ENCODE measurements at places on chromosomes 3 and 15.

DNA sequence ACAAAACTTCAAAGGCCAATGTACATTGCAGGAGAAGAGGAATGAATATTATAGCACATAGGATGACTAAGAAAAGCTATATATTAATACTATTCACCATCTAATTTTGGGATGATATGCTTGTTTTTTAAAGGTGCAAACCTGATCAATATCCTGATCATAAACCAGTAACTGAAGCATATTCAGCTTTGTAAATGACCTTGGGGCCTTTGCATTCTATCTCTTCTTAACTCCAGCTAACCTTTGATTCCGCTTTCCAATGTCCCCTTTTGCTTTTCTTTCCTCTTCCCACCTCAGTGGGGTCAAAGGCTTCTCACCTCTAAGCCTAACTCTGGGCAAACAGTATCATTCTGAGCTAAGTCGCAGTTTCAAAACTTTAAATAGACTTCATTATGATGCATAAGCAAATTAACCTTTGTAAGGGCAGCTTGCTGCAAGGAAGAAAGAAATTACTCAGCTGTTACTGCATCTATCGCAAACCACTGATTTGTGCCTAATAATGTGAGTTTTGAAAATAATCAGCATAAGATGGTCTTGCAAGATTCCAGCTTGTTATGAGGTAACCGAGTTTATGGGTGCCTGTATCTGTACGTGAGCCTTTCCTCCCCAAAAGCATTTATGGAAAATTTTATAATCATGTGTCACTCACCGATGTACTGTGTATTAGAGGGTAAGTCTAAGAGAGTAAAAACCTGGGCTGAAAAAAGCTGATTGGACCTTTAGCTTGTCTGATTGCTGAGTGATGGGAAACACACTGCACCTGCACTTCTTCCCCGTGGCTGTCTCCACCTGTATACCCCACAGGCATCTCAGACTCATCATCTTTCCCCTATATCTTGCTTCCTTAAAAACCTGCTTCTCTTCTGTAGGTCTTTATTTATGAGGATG, 116.8 kb downstream of the TPRG1 start:
- no peak for DNase-seq
- no peaks in the 10 kb centered on the region for H3K27me3 ChIP-seq
- H3K36me3 ChIP-seq, result no peaks in the 10 kb centered on the region
- H3K4me3 ChIP-seq, result no peak overlapping the region

GRCh38 chr3:172258624-172259023, 189.6 kb downstream of the GHSR start:
- DNase-seq, result no peak
- H3K27me3 ChIP-seq, result no peaks in the 10 kb centered on the region
- no peak overlapping the region for H3K4me3 ChIP-seq
- H3K27ac ChIP-seq, result no peak overlapping the region
- peaks cover 15% of the 10 kb centered on the region for H3K4me1 ChIP-seq

- H3K4me3 ChIP-seq, result no peak overlapping the region
- no peak for DNase-seq
- H3K27me3 ChIP-seq, result no peaks in the 10 kb centered on the region
- no peaks in the 10 kb centered on the region for H3K36me3 ChIP-seq
- H3K4me1 ChIP-seq, result no peaks in the 10 kb centered on the region
Measured at GRCh38 chr15:38040615-38041014, 106.2 kb downstream of the TMCO5A start.

DNA sequence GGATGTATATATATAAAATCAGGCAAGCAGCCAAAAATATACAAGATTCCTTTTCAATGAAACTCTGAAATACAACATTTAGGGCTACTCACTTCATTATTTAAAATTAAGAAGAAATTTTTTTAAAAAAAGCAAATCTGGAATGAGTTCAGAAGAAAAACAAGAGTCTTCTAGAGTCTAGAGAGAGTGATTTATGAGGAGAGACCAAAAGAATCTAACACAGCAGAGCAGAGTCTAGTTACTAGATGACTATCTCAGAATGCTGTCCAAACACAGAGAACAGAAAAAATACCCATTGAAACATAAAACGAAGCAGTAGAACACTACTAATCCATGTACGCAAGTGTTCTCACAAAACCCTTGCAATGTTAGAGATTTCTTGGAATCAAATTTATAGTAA, 275.2 kb upstream of the CBLB start:
- DNase-seq, result no peak
- no peaks in the 10 kb centered on the region for H3K4me1 ChIP-seq
- no peak overlapping the region for H3K4me3 ChIP-seq
- no peak overlapping the region for H3K27ac ChIP-seq

- no peaks in the 10 kb centered on the region for H3K27me3 ChIP-seq
- no peak overlapping the region for H3K4me3 ChIP-seq
- no peaks in the 10 kb centered on the region for H3K36me3 ChIP-seq
- H3K27ac ChIP-seq, result no peak overlapping the region
- H3K4me1 ChIP-seq, result no peaks in the 10 kb centered on the region
- DNase-seq, result no peak
Measured at GRCh38 chr3:97656638-97657037, 107.9 kb upstream of the ARL6 start.

DNA sequence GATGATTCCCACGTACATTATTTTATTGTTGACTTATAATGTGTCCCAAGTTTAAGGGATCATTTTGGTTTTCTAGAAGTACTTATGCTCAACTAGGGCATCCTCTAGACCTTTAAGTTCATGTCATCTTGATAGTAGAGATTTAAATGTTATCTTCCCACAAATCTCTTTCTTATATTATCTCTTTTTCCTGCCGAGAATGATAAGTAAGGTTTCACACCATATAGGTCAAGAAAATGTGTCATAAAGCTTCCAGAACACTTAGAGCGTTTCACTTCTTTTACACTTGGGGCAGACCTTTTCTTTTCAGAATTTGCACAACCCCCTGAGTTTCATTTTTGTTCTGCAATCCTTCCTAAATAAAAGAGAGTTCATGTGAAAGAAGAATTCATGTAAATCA, 142.0 kb upstream of the CBLB start:
- H3K4me3 ChIP-seq, result no peak overlapping the region
- no peaks in the 10 kb centered on the region for H3K36me3 ChIP-seq
- H3K27ac ChIP-seq, result no peak overlapping the region
- H3K27me3 ChIP-seq, result no peaks in the 10 kb centered on the region

DNA sequence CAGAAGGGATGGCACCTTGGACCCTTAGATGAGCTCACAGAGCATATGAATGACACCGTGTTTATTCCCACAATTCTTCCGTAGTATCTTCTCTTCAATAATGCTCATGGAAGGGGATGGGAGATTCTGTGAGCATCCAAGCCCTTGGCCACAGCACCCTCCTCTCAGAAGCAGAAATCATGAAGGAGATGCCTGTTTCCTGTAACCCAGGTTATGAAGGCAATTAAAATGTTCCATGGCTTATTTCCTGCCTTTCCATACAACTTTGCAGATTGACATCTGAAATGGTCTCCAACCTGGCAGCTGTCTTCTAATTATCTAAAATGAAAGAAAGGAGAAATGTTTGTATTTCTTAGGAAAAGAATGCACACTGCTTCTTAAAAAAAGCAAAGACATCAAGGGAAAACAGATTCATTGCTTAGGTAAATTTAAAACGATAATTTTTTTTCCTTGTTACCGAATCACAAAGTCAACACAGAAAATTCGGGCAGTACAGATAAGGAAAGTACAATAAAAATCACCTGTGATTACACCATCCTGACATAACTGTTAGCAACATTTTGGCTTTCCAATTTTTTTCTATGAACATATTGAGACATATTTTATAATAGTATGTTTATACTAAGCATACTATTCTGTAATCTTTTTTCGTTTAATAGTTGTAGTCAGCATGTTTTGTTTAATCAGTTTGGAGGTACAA, 128.5 kb downstream of the SQOR start:
- no peaks in the 10 kb centered on the region for H3K27me3 ChIP-seq
- no peak overlapping the region for H3K27ac ChIP-seq
- no peak overlapping the region for H3K4me3 ChIP-seq
- no peak for DNase-seq
- H3K36me3 ChIP-seq, result no peaks in the 10 kb centered on the region

- peaks cover 3% of the 10 kb centered on the region for H3K27me3 ChIP-seq
- H3K36me3 ChIP-seq, result no peaks in the 10 kb centered on the region
- H3K4me1 ChIP-seq, result no peaks in the 10 kb centered on the region
- DNase-seq, result no peak
Measured at GRCh38 chr3:11136116-11136515, 18.2 kb upstream of the HRH1 start.

DNA sequence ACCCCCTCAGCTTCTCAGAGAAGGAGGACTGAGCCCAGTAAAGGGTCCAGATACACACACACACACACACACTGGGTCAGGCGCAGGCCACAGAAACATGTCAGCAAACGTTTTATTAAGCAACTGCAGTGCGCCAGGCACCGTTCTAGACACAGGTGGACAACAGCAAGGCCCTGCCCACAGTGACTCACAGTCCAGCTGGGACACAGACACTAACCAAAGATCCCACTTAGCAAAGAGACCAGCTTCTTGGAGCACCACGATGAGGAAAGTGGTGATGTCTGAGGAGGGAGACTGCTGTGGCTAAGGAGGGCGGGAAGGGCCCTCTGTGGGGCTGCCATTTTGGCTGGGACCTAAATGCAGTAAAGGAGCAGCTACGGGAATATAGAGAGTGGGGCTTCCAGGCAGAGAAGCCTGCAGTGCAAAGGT, 2.8 kb upstream of the VILL start:
- peaks cover 3% of the 10 kb centered on the region for H3K4me1 ChIP-seq
- no peak for DNase-seq
- H3K4me3 ChIP-seq, result no peak overlapping the region
- H3K27ac ChIP-seq, result no peak overlapping the region
- H3K36me3 ChIP-seq, result no peaks in the 10 kb centered on the region
- no peaks in the 10 kb centered on the region for H3K27me3 ChIP-seq

- no peak overlapping the region for H3K4me3 ChIP-seq
- H3K27me3 ChIP-seq, result peaks cover 6% of the 10 kb centered on the region
- H3K27ac ChIP-seq, result no peak overlapping the region
- no peaks in the 10 kb centered on the region for H3K4me1 ChIP-seq
- no peak for DNase-seq
Measured at GRCh38 chr15:65370885-65371284, 6.9 kb downstream of the IGDCC3 start.

DNA sequence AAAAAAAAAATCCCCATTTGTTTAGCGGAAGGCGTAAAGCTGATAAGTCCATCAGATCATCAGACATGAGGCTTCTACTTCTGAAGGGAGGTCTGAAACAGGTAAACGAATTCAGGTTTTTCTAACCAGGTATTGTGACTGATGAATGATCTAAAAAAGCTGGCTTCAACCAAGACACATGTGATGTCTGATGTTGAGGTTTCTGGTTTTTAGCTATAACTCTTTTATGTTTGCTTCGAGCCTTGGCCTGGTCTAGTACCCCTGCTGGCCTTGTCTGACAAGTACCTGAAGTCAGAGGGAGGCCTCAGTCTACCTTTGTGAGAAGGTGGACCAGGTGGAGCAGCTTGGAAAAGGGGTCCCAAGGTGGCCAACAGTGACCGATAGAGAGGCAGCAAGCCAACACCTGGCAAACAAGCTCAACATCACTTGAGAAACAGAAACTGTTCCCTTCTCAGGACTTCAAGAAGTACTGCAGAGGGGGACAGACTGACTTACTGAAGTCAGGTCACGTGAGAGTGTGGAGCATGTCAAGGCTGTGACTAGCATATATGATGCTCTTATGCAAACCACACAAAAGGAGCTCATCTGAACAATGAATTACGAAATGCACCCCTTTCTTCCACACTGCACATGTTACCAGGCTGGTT, 33.0 kb upstream of the CA12 start:
- no peaks in the 10 kb centered on the region for H3K27me3 ChIP-seq
- no peaks in the 10 kb centered on the region for H3K4me1 ChIP-seq
- H3K36me3 ChIP-seq, result no peaks in the 10 kb centered on the region
- H3K4me3 ChIP-seq, result no peak overlapping the region
- no peak overlapping the region for H3K27ac ChIP-seq

GRCh38 chr15:56036546-56037067, 43.2 kb upstream of the NEDD4 start:
- H3K27me3 ChIP-seq, result no peaks in the 10 kb centered on the region
- H3K4me3 ChIP-seq, result no peak overlapping the region
- H3K4me1 ChIP-seq, result peaks cover 11% of the 10 kb centered on the region
- peak overlapping the region; percentile 0 for H3K27ac ChIP-seq
- H3K36me3 ChIP-seq, result no peaks in the 10 kb centered on the region

DNA sequence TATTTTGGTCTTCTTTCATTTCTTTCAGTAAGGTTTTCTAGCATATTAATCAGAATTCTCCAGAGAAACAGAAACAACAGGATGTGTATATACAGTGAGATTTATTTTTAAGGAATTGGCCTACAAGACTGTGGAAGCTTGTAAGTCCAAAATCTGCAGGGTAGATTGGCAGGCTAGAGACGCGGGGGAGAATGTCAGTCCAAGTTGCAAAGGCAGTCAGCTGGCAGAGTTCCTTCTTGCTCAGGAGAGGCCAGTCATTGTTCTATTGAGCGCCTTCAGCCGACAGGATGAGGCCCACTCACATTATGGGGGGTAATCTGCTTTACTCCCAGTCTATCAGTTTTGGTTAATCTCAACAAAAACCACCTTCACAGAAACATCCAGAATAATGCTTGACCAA, 133.4 kb upstream of the UBE3A start:
- no peaks in the 10 kb centered on the region for H3K27me3 ChIP-seq
- no peaks in the 10 kb centered on the region for H3K4me1 ChIP-seq
- no peak overlapping the region for H3K4me3 ChIP-seq

- DNase-seq, result no peak
- no peaks in the 10 kb centered on the region for H3K4me1 ChIP-seq
- no peak overlapping the region for H3K27ac ChIP-seq
- no peaks in the 10 kb centered on the region for H3K27me3 ChIP-seq
Measured at GRCh38 chr3:146953511-146953981, 348.4 kb upstream of the PLSCR5 start.

GRCh38 chr15:36609793-36610192, 30.4 kb downstream of the CDIN1 start:
- no peaks in the 10 kb centered on the region for H3K27me3 ChIP-seq
- H3K4me3 ChIP-seq, result no peak overlapping the region
- no peak for DNase-seq
- no peaks in the 10 kb centered on the region for H3K36me3 ChIP-seq

GRCh38 chr3:55690726-55691125, 203.6 kb upstream of the WNT5A start:
- no peak for DNase-seq
- H3K4me3 ChIP-seq, result no peak overlapping the region
- H3K36me3 ChIP-seq, result no peaks in the 10 kb centered on the region

DNA sequence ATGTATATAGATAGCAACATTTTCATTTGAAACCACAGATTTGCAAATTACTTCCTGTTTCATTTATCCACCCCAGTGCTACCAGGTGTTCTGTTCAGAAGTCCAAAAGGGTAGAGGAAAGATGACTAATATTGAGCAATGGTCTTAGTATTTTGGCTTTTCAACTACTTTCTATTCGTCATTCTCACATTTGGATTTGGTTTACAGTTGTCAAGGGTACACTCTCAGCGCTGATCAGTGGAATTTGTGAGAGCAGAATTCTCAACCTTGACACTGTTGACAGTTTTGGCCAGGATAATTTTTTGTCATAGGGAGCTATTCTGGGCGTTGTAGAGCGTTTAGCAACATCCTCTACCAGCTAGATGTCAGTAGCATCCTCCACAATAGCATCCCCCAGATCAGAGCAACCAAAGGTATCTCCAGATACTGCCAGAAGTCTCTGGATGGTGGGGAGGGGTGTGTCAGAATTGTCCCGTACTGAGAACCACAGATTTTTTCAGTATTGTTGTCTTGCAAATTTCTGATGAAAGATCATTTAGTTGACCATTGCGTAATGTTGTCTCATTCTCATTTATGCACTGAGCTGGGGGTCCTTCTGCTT, 4.2 kb downstream of the HMCES start:
- H3K4me3 ChIP-seq, result peak overlapping the region; percentile 6
- H3K36me3 ChIP-seq, result no peaks in the 10 kb centered on the region

Data from liver (tissue), 10 donors.